Activated CD4-positive, alpha-beta T cell treated with anti-CD3 and anti-CD28 coated beads for 24 hours (primary cell): ENCODE measurements at places on chromosomes 4 and X.

DNA sequence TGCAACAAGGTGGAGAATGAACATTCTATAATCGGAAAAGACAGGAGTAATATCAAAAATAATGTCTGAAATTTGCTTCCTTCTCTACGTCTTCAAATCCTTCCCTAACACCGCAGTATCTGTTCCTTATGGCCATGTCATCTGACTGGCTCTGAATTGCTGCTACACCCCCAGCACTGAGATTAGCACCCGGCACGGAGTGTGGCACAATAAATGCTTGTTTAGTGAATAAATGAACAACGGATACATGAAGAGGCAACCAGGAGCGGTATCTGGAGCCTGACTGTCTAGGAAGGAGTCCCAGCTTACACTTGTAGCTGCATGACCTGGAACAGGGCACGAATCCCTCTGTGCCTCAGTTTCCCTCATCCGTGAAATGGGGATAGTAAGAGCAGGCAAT, 164.3 kb downstream of the AFAP1 start:
- DNase-seq, result no peak

DNA sequence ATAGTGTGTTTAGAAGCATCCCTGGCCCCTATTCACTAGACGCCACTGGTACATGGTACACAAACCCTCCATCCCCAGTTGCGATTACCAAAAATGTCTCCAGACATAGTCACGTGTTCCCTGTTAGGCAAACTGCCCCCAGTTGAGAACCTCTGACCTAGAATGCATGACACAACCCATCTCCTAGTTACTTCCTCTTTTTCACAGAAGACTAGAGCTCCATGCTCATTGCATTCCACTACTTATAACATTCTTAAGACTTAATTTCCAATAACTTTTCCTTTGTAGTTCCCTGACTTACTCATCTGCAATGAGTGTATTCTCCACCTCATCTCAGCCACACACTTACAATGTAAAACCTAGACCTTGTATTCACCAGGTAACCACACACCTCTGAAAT, 68.6 kb downstream of the PRSS12 start:
- DNase-seq, result no peak

GRCh38 chrX:46447384-46447783, 97.8 kb downstream of the ZNF674 start:
- DNase-seq, result no peak

DNA sequence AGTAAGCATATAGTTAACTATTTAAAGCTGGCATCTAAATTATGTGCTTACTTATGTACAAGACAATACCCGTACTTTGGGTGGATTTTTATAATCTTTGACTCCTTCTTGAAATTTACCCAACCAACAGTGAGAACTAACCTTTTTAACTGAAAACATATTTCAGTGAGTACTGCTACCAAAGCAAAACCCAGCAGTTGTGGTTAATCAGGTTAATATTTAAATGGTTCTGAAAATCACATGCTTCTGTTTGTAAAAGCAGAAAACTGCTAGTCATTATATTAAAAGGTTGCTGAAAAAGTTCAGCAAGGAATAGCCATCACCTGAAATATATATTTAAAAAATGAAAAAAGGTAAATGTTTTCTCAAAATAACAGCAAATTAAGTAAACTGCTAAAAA, 20.0 kb downstream of the UBE2D3 start:
- DNase-seq, result no peak

DNA sequence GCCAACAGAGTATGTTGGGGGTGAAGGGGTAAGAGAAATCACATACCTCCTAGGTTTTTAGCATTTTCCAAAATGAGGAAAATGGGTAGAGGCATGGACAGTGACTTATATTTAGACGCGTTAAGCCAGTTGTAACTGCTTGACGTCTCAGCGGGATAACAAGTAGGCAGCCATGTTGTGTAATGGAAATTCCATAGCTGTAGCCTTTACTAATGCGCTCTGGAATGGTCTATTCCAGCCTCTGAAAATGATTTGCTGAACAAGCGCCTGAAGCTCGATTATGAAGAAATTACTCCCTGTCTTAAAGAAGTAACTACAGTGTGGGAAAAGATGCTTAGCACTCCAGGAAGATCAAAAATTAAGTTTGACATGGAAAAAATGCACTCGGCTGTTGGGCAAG, 135.5 kb downstream of the PTTG2 start:
- DNase-seq, result no peak

- no peak for DNase-seq
These were observed 382.7 kb upstream of the GALNTL6 start for GRCh38 chr4:171430495-171430894.

GRCh38 chr4:25756503-25756902, 100.9 kb downstream of the SLC34A2 start:
- no peak for DNase-seq

- DNase-seq, result no peak
These were observed 17.8 kb downstream of the SRD5A3 start for GRCh38 chr4:55363691-55364351.

- DNase-seq, result no peak
These were observed 310.7 kb downstream of the PPARGC1A start for GRCh38 chr4:23579166-23579565.

GRCh38 chrX:97026406-97026805, 142.7 kb downstream of the RPA4 start:
- no peak for DNase-seq

GRCh38 chr4:168757500-168757899, 252.6 kb downstream of the CBR4 start:
- DNase-seq, result no peak

GRCh38 chrX:70042399-70043371, 7.1 kb downstream of the AWAT2 start:
- DNase-seq, result no peak

DNA sequence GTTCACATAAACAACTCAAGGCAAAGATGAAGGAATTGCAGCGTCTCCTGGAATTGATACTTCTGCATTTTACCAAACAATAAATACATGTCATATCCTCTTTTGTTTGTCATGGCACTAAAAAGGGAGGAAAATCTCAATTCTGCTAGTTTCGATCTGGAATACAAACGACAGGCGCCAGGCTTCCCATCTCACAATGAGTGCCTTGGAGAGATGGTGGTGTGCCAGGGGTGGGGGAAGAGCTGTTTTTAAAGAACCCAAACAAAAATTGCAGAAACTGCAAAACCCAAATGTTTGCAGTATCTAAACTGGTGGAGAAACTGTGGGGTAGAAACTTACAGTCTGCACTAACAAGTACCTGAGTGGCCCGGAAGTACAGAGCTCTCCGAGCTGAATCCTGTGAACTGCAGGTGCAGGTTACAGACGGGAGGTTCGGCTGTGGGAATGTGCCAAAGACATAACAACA, 53.0 kb upstream of the KLF3 start:
- no peak for DNase-seq

DNA sequence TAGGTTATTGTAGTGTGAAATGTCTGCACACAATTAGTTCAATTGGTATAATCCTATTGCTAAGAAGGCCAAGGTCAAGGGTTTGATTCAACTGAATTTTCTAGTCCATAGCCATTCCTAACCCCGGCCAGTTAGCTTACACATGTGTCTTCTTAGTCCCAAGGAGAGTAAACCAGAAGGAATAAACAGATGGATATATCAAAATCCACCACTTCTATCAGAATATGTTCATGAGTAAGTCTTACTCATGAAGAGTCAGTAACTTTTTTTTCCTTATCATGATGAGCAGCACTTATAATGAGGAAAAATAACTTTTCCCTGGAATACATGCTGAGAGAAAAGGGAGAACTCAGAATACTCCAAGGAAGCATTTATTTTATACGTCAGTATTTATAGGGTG, 9.5 kb downstream of the HHIP start:
- DNase-seq, result no peak

GRCh38 chr4:129037093-129037492, 56.2 kb downstream of the SCLT1 start:
- no peak for DNase-seq

DNA sequence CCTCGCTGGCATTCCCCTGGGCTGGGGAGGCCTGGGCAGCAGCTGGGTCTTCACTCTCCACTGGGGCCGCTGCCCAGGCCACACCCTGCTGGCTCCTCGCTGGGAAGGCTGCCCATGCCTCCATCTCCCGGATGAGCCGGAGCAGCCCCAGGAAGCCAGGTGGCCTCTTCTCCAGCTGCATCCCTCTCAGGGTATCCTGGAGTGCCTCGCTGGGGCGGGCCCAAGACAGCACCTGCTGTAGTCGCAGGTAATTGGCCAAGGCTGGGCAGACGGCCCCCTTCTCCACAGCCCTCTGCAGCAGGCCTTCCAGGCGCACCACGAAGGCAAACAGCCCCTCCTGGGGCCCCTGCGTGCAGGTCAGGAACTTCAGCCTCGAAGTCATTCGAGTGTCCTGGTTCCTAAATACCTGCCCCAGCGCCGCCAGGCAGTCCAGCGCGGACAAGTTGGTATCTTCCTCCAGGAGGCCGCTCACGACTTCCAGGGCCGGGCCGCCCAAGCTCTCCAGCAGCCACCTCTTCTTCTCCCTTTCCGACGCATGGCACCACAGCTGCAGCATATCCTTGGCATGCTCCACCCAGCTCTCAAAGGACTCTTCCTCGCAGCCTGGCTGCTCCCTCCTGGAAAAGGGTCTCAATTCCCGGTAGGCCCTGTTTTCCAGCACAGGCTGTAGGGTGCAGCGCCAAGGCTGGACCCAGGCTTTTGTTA, 3.7 kb downstream of the PNMA6E start:
- no peak for DNase-seq

DNA sequence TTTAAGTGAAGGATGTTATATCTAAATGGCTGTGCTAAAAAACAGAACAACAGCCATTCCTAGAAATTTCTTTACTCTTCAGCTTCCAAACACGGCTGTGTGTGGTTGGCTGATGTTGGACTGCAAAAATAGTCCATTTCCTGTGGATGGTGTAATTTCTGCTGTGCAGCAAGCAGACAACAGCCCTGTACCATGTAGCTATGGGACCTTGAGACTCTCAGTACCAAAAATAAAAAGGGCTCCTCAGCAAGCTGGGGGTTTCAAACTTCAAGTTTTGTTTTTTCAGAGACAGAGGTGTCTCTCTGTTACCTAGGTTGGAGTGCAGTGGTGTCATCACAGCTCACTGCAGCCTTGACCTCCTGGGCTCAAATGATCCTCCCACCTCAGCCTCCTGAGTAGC, 18.1 kb downstream of the CD40LG start:
- DNase-seq, result no peak
